Mesothelial cell of epicardium (in vitro differentiated cells): ENCODE measurements at places on chromosomes 11 and 22.

DNA sequence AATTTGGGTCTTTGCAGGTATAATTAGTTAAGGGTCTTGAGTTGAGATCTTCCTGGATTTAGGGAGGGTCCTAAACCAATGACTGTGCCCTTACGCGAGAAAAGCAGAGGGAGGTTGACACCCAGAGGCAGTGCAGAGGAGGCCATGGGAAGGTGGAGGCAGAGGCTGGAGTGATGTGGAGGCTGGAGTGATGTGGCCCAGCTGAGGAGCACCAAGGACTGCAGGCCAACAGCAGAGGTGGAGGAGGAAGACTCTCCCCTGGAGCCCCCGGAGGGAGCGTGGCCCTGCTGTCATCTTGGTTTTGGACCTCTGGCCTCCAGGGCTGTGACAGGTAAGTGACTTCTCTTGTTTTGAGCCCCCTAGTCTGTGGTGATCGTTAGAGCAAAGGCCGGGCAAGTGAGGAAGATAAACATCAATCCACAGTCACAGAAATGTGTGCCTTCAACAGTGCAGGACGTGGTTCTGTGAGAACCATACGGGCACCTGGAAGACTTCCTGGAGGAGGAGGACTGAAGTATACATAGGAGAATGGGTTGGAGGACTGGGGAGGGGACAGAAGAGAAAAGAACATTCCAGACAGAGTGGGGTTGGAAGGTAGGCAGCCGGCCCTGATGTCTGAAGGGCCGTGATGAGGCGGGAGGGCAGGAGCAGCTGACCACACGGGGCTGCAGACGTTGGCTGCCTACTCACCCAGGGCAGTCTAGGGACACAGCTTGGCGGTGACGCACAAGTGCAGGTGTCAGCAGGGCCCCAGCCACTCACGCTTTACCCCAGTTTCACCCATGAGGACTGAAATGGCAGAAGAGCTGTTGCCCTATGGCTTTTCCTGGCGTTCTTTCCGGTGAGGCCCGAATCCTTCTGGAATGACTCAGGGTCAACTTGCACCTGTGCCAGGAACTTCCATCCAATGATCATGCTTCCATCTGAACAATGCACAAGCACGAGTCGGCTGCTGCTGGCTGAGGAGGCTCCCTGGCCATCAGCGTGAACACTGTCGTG, 270.2 kb downstream of the CTTN start:
- H3K27me3 ChIP-seq = peaks cover 42% of the 10 kb centered on the region
- H3K36me3 ChIP-seq = no peaks in the 10 kb centered on the region
- no peak overlapping the region for H3K4me3 ChIP-seq
- no peak overlapping the region for H3K27ac ChIP-seq
- no peaks in the 10 kb centered on the region for H3K4me1 ChIP-seq

DNA sequence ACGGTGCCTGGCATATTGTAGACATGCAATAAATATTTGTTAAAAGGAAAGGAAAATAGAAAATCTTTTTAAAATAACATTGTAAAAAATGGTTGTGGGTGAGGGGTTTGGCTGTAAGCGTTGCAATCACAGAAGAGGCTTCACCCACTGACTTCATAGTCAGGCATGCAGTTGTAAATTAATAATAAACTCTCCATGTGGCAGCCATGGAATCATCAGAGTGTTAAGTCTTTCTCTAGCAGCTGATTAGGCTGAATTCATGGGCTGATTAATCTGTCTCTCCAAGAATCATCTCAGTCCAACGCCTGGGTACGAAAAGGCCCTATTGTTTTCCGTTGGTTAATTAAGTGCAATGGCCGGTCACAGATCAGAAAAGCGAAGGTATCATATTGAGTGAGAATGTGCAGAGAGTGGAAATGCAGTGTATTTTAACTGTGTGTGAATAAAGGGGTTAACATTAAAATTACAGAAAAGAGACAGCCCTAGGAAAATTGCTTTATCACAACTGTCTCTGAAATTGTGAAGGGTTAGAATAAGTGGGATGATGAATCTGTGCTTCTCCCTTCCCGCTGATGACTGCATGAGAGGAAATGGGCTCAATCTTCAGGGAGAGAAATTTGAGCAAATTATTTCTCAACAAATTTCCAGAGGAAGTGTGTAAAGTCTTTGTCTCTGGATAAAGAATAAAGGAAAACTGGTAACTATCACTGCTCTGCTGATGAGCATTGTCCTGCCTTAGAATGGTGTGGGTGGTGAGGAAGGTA, 269.0 kb downstream of the FAM76B start:
- no peak overlapping the region for H3K4me3 ChIP-seq
- no peaks in the 10 kb centered on the region for H3K36me3 ChIP-seq
- H3K27ac ChIP-seq = no peak overlapping the region
- peaks cover 44% of the 10 kb centered on the region for H3K4me1 ChIP-seq

- H3K4me3 ChIP-seq = no peak overlapping the region
- no peaks in the 10 kb centered on the region for H3K27me3 ChIP-seq
- peaks cover 3% of the 10 kb centered on the region for H3K36me3 ChIP-seq
- no peak overlapping the region for H3K27ac ChIP-seq
These were observed 145.2 kb downstream of the FCHSD2 start for GRCh38 chr11:72996959-72997358.

GRCh38 chr11:117871784-117872183, 4.7 kb downstream of the FXYD6 start:
- H3K27ac ChIP-seq = no peak overlapping the region
- H3K4me3 ChIP-seq = no peak overlapping the region
- peaks cover 3% of the 10 kb centered on the region for H3K36me3 ChIP-seq
- H3K27me3 ChIP-seq = peaks cover 2% of the 10 kb centered on the region
- DNase-seq = no peak
